ENCODE measurements at places on chromosomes 7 and 10. TPM values are rescaled to one million over a fixed set of nuclear protein-coding genes. Genes with fewer than 3 reads are reported as not detected.

GRCh38 chr7:123148813-123149212, 51.0 kb downstream of the SLC13A1 start:
- ATAC-seq = no peak

Gene FAM237B
- not detected for total RNA-seq

Gene MAGI2
- 0.09 TPM for total RNA-seq

Gene CHAT
- total RNA-seq = not detected

- ATAC-seq = no peak
These were observed 70.2 kb downstream of the NOC3L start for GRCh38 chr10:94292434-94293090.

Data from activated T-helper 17 cell treated with anti-CD3 and anti-CD28 coated beads, Interleukin-2, amount 50 U/mL, for 72 hours (primary cell).